ENCODE measurements at places on chromosomes 1 and 21.

GRCh38 chr1:98702976-98703375 lies 41.5 kb downstream of the SNX7 start:
- DNase-seq = no peak

- DNase-seq = no peak
Observed at GRCh38 chr21:15212206-15212605, 147.4 kb upstream of the NRIP1 start.

GRCh38 chr1:110089561-110090275 lies 19.2 kb upstream of the ALX3 start:
- no peak for DNase-seq

DNA sequence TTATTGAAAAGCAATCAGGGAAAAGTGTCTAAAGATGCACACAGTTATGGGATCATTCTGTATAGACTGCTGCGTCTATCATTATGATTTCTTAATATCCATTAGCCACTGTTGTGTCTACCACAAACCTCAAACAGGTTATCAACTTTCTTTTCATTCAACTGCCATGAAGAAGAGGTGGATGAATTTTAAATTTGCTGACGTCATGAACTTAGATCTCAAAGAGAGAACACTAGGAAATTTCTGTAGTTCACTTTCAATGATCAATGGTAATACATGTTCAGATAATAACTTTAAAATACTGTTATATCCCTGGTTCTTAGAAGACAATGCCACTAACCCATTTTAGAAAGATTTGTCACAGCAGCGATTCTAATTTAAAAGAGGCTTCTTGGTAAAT lies 6.7 kb downstream of the PLA2G4A start:
- no peak for DNase-seq

GRCh38 chr1:209354111-209354839 lies 229.2 kb upstream of the CAMK1G start:
- peak; percentile 40 for DNase-seq

- no peak for DNase-seq
Observed at GRCh38 chr1:39625462-39626273, 13.8 kb downstream of the HEYL start.

- no peak for DNase-seq
Observed at GRCh38 chr1:51294566-51295184, 35.7 kb downstream of the TTC39A start.

- DNase-seq = no peak
Observed at GRCh38 chr1:33378976-33379375, 51.9 kb downstream of the PHC2 start.

DNA sequence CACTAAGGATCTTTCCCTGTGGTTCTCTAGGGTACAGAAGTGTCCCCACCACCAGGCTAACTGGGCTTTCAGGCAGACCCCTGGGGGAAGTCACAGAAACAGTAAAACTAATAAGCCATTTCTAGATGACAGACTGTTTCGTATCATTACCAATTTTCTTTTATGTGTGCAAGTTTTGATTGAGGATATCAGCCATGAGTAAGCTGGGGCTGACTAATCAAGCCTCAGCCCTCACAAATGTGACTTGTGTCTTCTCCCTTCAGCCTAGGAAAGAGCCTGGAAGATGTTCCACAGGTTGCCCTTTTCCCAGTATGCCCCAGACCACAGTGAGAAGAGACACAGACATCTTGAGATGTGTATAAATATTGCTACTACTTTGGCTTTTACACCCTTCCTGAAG lies 10.5 kb downstream of the PTGFRN start:
- DNase-seq = no peak

- DNase-seq = no peak
Observed at GRCh38 chr1:217040711-217041455, 317.7 kb upstream of the ESRRG start.

DNA sequence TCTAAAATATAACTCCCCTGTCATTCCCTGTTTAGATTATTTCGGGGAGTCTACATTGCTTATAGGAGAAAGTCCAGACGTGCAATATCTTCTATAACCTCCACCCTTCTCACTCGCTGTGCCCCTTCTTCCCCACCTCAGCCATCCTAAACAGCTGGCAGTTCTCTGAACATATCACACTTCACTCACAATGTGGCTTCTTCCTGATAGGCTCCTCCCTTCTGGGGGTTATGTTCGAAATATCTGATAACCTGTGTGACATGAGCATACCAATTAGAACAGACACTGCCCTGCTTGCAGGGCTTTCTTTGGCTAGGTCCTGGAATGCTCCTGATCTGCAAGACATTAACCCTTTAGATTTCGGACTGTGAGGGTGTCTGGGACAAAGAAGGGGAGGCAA lies 274.6 kb downstream of the NFIA start:
- no peak for DNase-seq

DNA sequence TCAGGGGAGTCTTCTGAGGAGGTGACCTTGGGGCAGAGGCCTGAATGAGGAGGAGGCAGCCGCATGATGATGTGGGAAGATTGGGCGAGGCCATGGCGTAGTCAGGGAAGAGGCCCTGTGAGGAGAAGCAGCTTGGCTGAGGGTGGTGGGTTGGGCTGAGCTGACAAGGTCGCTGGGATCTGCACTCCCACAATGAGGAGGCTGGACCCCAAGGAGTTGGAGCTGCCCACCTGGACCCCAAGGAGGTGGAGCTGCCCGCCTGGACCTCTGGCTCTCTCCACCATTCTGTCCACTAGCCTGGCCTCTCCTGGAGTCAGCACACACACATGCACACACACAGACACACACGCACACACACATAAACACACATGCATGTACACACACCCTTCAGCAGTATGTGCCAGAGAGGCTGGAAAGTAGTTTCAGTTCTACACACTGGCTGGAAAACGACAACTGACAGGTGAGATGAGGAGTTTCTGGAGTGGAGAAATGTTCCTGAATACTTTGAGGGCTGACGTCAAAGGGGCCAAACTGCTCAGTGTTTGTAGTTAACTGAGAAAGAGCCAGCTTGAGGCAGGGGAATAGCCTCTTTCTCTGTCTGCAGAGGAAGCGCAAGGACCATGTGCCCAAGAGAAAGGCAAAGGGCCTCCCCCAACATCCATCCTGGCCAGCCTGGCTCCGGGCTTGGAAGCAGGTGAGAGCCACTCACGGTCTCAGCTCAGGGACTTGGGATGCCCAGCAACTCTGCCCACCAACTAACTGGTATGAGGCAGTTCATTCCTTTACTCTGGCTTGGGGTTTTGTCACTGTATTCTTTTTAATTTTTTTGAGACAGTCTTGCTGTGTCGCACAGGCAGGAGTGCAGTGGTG lies 7.1 kb downstream of the SMPDL3B start:
- no peak for DNase-seq

DNA sequence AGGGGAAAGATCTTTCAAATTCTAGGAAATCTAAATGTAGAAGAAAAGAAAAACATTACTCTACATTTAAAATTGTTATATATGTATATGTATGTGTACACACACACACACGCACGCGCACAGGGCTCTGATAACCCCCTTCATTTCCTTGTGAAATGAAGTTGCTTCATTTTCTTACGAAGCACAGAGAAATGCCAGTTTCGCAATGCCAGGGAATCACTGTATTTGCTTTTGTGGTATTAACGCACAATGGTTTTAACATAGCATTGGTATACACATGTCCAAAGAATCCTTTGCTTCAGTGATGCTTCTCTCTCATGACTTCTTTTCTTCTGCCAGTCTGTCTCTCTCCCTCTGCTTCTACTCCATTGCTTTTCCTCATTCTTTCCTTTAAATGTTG lies 8.4 kb upstream of the DDAH1 start:
- no peak for DNase-seq

DNA sequence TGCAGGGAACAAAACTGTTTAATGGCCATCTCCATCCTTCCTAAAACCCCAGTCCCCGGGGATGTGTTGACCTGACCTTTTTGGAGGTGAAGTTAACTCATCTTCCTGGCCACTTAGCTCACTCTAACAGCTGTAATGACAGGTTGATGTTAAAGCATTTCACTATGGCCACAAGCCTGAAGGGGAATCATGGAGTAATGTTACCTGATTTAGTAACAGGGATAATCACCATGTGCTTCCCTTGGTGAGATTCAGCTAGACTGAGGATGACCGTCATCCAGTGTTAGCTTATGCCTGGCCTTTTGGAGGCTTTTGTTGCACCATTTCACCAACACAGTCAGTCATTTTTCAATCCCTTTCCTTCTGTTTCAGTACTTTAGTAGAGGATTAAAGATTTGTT lies 64.3 kb upstream of the RAVER2 start:
- DNase-seq = no peak

GRCh38 chr1:59317343-59317742 lies 20.4 kb downstream of the FGGY start:
- no peak for DNase-seq

DNA sequence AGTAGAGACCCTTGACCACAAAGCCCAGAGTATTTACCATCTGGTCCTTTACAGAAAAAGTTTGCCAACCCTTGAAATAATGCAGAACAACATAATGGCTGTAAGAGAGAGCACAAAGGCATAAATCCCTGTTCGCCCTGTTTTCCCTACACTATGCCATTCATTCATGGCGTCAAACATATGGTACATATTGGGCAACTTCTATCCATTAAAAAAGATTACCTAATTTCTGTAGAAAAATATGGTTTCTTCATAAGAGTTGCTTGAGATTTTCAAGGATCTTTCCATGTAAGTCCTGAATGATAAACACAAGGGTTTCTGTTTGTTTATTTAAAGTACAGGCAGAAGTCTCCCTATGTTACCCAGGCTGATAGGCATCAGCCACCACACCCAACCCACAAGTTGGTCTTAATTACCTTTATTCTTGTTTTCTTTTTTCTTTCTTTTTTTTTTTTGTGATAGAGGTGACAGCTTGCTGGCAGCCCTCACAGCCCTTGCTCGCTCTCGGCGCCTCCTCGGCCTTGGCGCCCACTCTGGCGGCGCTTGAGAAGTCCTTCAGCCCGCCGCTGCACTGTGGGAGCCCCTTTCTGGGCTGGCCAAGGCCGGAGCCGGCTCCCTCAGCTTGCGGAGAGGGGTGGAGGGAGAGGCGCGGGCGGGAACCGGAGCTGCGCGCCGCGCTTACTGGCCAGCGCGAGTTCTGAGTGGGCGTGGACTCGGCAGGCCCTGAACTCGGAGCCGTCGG lies 68.3 kb upstream of the NR5A2 start:
- no peak for DNase-seq

- DNase-seq = no peak
Observed at GRCh38 chr1:12180315-12180714, 13.5 kb downstream of the TNFRSF1B start.

DNA sequence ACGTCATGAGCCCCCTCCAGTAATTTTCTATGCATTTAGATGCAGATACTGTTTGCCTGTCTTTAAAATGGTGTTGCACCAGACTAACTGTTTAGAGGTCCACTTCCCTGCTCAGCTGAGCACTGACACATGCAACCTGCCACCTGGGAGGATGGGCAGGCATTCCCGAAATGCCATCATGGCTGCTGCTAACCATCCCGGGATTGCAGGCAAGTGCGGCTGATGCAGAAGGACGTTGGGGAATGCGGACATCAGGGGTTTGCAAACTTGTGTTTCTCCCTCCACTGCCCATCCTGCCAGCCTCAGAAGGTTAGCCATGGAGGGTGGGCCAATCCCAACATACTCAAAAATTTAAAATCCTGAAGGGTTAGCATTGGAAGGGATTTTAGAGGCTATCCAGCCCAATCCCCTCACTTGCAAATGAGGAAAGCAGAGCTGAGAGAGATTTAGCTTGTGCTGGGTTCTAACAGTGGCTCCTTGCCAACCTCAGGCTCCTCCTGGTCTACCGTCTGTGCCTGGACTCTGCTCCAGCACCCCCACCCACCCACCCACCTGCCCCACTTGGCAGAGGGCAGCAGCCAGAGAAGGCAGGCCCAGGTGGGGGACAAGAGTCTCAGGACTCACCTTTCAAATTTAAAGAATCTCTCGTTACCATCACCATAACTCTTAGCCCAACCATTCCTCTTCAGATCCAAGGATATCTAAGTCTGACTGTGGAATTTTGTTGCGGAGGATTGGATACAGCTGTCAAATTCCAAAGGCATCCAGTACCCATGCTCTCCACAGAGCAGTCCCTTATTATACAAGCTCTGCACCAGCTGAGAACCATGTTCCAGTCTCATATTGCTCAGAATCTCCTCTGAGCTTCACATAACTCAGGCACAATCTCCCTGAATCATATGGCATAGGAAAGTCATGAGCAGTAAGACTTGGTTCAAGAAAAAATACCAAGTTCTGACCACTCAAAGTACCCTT lies 34.2 kb downstream of the HIVEP3 start:
- DNase-seq = no peak

GRCh38 chr1:63724375-63724899 lies 49.4 kb upstream of the ROR1 start:
- no peak for DNase-seq

GRCh38 chr1:110164725-110165350 lies 14.5 kb downstream of the SLC6A17 start:
- DNase-seq = no peak

DNA sequence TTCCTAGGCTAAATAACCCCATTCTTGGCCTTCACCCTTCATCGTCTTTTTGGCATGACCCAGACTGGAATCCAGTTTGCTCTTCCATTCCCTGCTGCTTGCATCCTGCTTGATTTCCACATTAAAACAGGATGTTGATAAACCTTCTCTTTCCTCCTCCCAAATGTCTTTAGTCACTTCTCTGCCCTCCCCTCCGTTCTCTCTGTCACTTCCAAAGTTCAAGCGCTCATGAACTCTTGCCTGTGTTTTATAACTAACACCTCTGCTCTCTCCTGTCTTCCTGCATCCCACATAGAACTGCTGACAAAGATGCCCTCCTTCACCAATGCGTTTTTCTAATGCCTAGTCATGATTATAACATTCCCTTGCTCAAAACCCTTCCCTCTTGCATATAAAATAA lies 65.6 kb upstream of the SLC44A3 start:
- no peak for DNase-seq

DNA sequence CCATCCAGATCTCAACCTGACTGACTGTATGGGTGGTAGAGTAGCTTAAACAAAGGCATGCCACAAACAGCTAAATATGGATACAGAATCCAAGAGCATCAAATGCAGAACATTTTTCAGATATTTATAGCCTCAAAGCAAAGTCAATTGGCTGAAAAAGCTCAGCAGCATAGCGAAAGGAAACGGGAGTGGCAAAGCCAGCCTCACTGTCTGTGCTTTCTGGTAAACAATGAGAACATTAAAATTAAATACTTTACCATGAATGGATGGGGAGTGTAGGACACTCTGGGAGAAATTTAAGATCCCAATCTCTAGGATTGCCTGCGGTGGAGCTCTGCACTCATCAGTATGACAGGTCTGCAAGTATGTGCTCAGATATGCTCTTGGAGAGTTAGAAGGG lies 4.4 kb downstream of the RASAL2 start:
- DNase-seq = no peak
